Activated naive CD8-positive, alpha-beta T cell treated with anti-CD3 and anti-CD28 coated beads for 36 hours (primary cell): ENCODE measurements at places on chromosomes 6 and 20. TPM values are rescaled to one million over a fixed set of nuclear protein-coding genes. Genes with fewer than 3 reads are reported as not detected.

- no peak for DNase-seq
Measured at GRCh38 chr6:21167790-21168189, 425.8 kb upstream of the SOX4 start.

- no peak for DNase-seq
Measured at GRCh38 chr6:1624851-1625781, 15.4 kb downstream of the FOXC1 start.

DNA sequence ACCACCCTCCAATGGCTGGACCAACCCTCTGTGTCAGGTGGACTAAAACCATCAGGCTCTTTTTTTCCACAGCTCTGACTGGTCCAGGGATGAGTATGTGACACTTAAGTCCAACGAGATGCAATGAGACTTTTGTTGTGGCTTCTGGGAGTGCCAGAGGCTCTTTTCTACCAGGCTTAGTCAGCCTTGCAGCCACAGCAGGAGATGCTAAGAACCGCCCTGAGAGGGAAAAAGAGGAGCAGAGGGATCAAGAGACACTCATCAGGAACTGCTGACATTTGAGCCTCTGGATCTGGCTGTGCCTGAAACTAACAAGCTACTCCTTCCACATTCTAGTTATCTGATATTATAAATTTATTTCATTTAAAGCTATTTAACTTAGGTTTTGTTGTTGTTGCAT, 270.9 kb upstream of the SULF2 start:
- DNase-seq = no peak

DNA sequence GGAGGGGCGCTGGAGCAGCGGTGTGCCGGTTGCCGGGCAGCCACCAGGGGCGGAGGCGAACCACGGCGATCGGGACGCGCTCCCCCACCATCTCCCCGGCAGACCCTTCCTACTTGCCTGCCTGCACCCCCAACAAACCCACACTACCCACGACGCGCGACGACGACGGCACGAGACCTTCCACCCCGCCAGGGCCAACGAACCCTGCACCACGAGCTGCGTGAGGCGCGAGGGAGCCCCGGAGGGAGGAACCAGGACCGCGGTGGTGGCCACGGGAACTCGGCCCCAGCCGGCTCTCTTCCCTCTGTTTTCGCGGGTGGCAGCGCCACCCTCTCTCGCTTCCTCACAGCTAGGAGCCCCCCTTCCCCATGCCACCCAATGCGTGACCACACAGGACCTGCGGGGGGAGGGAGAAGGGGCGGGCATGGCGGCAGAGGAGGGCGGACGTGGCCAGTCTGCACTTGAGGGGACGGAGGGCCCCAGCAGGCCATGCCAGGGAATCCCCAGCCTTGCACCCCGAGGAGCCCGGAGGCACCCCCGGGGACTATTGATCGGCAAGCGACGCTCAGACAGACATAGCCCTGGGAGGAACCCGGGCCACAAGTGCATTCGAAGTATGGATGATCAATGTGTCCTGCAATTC, 1516.4 kb upstream of the DEFB115 start:
- DNase-seq = no peak

- DNase-seq = no peak
Measured at GRCh38 chr6:129281168-129281796, 398.3 kb downstream of the LAMA2 start.

GRCh38 chr20:20690676-20691476, 21.6 kb downstream of the RALGAPA2 start:
- DNase-seq = no peak

DNA sequence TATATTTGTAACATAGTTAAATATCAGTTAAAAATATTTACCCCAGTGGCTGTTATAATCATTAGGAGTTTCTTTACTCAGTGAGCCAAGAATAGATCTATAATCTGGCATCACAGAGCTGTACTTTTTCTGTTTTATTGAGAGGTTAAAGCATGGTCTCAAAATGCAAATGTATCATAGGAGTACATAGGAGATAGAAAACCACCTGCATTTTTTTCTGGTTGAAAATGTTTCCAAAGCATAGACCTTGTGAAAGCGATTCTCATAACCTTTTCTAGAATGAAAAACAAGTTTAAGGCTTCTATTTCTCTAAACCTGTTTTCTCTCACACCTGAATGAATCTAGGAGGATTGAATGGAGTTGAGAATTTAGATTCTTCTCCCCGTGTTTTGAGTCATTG, 14.4 kb downstream of the KCNQ5 start:
- no peak for DNase-seq

KIFC1 gene
- 74.1 TPM for total RNA-seq

SAMD5 gene
- total RNA-seq = not detected

RNF217 gene
- 0.12 TPM for total RNA-seq

COX4I2 gene
- not detected for total RNA-seq

DDO gene
- total RNA-seq = not detected

OR2B6 gene
- not detected for total RNA-seq
